ENCODE measurements at places on chromosomes 7 and 10.

- DNase-seq, result no peak
These were observed 15.9 kb upstream of the C10orf53 start for GRCh38 chr10:49663596-49663995.

DNA sequence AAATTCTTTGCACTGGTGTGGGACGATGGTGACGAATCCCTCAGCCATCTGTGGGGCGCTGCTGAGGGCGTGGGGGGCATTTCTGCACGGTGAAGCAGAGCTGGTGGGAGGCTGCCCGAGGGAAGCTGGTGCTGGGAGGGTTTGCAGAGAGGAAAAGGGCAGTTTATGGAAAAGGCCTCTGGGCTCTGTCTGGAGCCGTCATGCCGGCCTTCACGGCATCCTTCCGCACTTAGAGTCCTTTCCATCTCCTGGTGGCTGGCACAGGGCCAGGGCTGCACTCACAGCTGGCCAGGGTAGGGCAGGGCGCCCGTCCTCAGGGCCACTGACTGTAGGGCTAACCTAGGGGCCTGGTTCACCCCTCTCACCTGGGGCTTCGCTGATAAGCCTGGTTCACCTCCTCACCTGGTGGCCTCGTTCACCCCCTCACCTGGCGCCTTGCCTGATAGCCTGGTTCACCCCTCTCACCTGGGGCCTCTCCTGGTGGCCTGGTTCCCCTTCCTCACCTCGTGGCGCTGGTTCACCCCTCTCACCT is 598 bp upstream of the AMZ1 start:
- no peak for DNase-seq

DNA sequence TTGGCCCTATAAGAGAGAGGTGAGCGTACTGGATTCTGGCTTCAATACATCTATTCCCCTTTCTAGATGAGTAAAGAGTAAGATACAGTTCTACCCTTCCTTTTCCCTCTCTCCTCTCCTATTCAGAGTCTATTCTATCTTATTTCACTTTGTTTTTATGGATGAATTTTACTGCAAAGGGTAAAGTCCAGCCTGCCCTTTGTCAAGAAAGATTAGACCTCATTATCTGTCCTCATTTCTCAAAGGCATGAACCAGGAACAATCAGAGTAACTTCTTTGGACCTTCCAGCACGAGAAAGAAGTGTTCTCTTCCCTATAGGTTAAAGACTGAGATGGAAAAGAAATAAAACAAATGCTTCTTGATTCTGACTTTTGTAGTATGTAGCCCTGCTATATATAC is 239.0 kb downstream of the PRKG1 start:
- DNase-seq, result no peak

- DNase-seq, result no peak
These were observed 58.7 kb downstream of the OSBPL3 start for GRCh38 chr7:24921362-24921679.

- no peak for DNase-seq
These were observed 3.8 kb downstream of the SFXN2 start for GRCh38 chr10:102718220-102718619.

GRCh38 chr7:124791426-124791825 is 25.8 kb upstream of the GPR37 start:
- DNase-seq, result no peak

DNA sequence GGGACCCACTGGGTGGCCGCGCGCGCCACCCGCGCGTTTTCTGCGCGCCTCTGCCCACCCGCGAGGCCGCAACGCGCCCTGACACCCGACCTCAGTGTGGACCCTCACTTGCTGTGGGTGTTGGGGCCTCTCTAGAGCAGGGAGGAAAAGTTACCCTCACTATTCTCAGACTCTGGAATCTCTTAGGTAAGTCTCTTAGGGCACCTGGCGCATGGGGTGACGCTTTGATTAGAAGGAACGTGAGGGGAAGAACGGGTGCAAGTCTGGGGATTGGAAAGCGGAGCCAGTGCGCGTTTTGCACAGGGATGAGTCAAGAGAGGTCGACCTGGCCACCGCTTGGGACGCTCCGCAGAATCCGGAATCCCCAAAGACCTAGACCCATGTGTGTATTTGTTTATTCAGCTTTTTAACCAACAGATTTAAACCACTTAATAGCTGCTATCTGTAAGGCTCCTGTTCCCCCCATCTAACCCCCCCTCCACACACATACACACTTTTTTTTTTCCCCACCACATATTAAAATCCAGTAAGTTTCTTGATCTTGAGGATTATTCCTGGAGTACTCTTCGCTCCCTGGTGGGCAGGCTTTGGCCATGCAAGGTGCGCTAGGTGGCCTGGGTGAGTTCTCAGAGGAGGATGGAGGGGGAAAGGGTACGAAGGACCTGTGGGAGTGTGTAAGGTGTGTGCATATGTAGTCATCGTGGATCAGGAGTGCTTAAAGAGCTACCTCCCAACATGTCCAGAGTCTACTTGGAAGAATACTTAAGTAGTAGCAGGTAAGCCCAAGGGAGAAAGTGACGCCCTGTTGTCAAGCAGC is 169.1 kb upstream of the PPP1R3A start:
- no peak for DNase-seq

DNA sequence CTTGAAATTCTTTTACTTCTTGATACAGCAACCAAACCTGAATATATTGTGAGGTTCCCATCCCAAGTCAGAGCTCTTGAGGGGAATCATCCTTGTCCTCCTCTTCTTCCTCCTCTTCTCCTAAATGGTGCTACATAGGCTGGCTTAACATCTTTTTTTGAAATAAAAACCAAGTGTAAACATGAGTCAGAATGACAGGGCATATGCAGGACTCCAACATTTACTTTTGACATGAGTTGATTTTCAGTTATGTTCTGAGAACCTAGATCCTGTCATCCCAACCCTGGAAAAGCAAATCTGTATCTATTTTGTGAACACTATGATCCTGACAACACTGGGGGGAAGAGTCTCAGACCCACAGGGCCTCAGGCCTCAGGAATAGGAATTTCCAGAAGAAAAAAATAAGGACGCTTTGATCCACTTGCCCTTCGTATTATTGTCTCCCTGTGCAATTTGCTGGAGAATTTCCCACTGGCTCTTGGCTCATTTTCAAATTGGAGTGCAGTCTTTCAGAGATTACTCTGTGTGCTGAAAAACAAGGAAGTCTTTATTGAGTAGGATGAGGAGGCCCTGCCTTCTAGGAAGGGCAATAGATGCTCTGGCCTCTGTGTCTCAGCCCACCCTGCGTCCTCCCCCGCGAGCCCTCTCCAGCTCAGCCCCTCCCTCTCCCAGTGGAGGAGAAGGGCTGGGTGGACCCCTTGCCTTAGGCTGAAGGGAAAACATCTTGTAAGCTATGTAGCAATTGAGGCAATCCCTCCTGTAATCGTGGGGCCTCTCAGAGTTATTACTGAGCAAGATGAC is 121.6 kb downstream of the CREB5 start:
- no peak for DNase-seq

DNA sequence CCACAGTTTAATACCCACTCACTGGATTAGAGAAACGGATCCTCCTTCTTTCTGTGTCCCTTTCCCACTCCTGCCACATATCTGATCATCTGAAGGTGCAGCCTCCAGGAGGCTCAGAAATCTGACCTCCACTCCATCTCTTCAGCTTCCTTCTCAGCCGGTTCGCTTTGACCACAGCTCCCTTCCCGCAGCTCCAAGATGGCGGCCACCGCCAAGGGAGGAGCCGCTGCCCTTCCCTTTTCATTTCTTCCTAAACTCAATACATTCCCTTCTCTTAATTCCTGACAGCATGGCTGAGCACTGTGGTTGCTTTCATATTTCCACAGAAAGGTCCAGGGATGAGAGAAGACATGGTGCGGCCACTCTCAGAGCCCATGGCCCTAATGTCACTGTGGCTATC is 43.7 kb upstream of the C7orf33 start:
- no peak for DNase-seq

- no peak for DNase-seq
These were observed 961 bp downstream of the SCRN1 start for GRCh38 chr7:29988424-29989256.

GRCh38 chr7:88040694-88041093 is 106.6 kb downstream of the ADAM22 start:
- DNase-seq, result no peak

DNA sequence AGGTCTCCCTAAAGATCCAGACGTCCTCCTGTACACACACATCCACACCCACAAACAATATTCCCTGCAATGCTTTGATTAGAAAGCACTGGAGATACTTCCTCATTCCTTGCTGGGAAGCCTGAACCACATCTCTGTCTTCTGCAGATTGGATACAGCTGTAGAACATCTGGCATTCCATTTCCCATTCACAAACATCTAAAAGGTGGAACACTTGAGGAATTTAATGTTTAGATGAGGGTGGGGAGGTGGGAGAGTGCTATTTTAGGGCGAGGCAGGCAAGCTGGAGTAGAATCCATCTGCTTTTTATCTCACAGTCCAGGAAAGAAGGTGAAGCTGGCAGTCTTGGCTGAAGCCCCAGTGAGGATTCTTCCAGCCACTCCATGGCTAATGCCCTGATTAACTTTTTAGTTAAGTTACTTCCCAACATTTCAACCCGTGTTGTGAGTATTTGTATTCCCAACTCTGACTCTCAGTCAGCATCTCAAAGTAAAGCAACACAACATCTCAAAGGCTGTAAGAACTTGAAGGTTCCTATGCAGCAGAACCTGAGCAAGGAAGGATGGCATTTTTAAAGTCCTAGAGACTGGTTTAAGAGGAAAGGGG is 46.1 kb downstream of the CYTH3 start:
- no peak for DNase-seq

- DNase-seq, result no peak
These were observed at the start of gene GSDME for GRCh38 chr7:24757353-24758275. Gene GSDME (minus strand): TSS chr7:24757464. CDS start chr7:24749774, 7,690 bp downstream.

DNA sequence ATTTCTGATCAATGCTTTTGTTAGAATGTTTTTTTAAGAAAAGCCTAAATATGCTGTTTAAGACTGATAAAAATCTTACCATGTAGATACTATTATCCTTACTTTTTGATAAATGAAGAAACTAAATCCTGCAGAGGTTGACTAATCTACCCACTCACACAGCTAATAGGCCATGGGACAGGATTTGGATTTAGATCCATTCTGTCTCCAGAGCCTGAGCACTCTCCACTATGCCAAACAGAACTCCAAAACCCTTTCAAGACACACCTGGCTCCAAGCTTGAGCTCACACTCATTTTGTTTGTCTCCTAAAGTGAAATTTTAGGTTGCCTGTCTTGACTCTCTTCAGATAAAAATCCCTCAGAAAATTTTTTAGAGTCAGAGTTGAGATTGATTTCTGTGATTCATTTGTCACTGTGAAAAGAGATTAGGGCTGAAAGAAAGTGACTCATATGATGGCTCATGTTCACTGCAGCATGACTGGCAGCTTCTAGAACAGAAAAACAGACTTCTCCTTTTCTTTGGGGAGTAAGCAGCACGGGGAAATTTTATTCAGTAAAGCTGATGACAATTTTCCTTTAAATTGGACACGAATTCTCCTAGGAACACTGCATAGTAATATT is 132.3 kb upstream of the POT1 start:
- DNase-seq, result no peak

DNA sequence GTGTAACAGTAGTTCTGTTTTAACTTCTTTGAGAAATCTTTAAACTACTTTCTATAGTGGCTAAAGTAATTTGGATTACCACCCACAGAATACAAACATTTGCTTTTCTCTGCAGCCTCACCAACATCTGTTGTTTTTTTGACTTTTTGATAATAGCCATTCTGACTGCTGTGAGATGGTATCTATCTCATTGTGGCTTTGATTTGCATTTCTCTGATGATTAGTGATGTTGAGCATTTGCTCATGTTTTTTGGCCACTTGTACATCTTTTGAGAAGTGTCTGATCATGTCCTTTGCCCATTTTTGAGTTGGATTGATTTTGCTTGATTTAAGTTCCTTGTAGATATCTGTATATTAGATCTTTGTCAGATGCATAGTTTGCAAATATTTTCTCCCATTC is 66.7 kb downstream of the RNF133 start:
- no peak for DNase-seq

DNA sequence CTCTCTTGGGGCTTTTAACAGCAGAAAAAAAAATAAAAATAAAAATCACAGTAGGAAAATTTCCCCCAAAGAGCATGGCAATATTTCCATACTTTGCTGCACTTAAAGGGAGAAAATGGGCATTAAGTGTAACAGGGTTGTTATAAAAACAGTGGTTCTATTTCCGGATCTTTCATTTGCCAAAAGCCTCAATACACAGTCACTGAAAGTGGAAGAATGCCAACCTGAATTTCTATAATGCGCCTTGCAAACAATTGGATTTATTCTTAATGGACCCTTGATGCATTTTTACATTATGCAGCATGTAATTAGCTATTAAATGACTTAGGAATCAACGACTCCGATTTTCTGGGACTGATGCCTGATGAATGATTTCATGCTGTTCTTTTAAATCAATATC is 127.6 kb upstream of the NANOS1 start:
- no peak for DNase-seq

- DNase-seq, result no peak
These were observed 63.4 kb downstream of the HPSE2 start for GRCh38 chr10:99172128-99172738.

DNA sequence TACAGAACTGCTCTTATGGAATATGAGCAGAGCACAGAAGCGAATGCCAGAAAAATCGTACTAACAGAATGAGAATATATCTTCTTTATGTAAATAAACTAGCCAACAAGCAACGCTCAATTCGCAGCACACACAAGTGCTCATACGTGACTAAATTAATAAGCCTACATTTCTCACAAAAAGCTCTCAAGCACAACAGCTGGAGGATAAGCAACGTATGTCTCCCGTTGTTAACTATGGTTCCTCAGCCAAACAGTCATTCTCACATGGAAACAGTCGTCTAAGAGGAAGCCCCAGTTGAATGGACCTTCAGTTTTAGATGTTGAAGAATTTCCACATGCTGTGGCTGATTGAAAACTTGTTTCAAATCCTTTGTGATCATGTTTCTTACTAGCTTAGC is 110.4 kb downstream of the PKD1L1 start:
- DNase-seq, result no peak

- no peak for DNase-seq
These were observed 89.2 kb downstream of the WDR11 start for GRCh38 chr10:120940299-120940900.

- no peak for DNase-seq
These were observed 16.0 kb upstream of the PNLIPRP1 start for GRCh38 chr10:116574797-116575196.

DNA sequence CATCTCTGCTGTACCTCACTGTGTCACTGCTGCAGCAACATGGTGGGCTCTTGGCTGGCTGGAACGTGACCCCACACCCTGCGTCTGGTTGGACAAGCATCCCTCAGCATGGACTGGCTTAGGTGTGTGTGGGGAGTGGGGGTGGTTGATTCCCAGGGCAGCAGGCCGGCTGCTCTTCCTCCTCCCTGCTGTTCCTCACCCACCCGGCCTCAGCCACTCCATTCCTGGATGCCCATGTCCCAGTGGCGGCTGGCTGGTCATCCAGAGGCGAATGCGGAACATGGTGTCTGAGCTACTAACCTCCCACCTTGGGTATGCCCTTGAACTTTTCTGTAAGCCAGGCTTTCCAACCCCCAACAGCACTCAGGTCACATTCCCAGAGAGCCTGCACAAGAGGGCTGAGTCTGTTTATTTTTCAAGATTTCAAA is 81.2 kb downstream of the GRK5 start:
- no peak for DNase-seq
